ENCODE measurements at places on chromosomes 7 and 10. TPM values are rescaled to one million over a fixed set of nuclear protein-coding genes. Genes with fewer than 3 reads are reported as not detected.

Gene NYAP1
- 0.17 TPM for total RNA-seq

GRCh38 chr10:44326474-44327030 lies 58.3 kb downstream of the CXCL12 start:
- H3K36me3 ChIP-seq: no peaks in the 10 kb centered on the region
- no peaks in the 10 kb centered on the region for H3K4me1 ChIP-seq
- no peak for DNase-seq
- no peak overlapping the region for H3K4me3 ChIP-seq
- no peak overlapping the region for H3K27ac ChIP-seq
- H3K27me3 ChIP-seq: peaks cover 10% of the 10 kb centered on the region

DNA sequence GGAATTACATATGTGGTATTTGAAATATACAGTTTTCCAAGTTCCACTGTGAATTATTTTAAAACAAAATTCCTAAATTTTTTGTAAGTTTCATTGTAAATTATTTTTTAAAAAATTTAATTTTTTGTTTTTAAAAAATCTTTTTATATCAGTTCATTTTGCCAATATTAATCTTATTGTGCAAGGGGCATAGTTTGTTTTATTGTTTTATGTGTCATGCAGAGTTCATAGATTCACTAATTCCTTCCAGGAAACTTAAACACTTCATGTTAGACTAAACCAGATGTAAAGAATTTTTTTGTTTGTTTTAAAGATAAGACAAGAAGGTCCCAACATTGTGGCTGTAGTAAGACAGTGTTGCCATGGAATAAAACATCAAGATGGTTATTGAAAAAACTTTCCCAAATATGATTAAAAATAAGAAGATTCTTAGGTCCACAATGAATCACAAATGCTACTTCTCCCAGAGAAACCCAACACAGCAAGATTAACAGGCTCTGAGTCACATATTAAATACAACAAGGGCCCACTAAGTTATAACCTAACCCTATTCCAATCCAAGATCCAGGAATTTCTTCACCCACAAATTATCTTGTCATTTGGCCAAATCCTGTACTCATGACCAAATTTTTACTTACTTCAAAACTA lies 464.7 kb upstream of the IGFBP3 start:
- no peaks in the 10 kb centered on the region for H3K36me3 ChIP-seq
- no peaks in the 10 kb centered on the region for H3K27me3 ChIP-seq
- no peak for DNase-seq
- H3K27ac ChIP-seq: no peak overlapping the region

Gene PRPF18
- 21.9 TPM for total RNA-seq

Gene TMEM225B
- total RNA-seq: 1.2 TPM

Gene PLCE1
- total RNA-seq: 0.02 TPM

DNA sequence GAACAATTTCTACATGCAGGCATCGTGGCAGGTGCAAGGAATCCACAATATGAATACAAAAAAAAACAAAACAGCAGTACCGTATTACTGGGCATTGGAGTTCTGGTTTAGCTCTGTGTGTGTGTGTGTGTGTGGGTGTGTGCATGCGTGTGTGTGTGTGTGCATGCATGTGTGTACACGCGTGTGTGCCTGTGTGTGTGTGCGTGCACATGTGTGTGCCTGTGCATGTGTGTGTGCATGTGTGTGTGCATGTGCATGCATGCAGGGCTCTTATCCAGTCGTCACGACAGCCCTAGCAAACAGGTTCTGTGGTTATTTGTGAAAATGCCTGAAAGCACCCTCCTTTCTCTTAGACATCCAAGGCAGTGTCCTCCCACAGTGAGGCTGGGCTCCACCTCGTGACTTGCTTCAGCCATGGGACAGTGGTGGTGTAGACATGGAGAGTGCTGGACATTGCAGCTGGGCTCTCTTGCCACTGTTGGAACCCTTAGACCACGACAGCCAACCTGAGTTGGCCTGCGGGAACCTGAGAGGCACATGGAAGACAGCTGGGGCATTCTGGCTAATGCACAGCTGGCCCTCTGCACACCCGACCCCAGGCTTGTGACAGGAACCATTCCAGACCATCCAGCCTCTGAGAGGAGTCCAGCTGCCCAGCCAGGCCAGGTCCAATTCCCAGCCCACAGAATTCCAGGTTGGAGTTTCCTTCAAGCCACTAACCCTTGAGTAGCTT lies 173.4 kb upstream of the SHH start:
- peaks cover 5% of the 10 kb centered on the region for H3K27me3 ChIP-seq
- no peak overlapping the region for H3K27ac ChIP-seq
- H3K4me3 ChIP-seq: no peak overlapping the region
- no peaks in the 10 kb centered on the region for H3K36me3 ChIP-seq

GRCh38 chr7:5349005-5349380 lies 66.2 kb downstream of the SLC29A4 start:
- no peaks in the 10 kb centered on the region for H3K27me3 ChIP-seq
- H3K4me1 ChIP-seq: no peaks in the 10 kb centered on the region
- H3K4me3 ChIP-seq: no peak overlapping the region

Gene IPMK
- total RNA-seq: 5.7 TPM
